ENCODE measurements at places on chromosomes 4 and X. TPM values are rescaled to one million over a fixed set of nuclear protein-coding genes. Genes with fewer than 3 reads are reported as not detected.

Gene GUCY1A1
- total RNA-seq, result 37.1 TPM

Gene CSN1S1
- not detected for total RNA-seq

Gene LEF1
- not detected for total RNA-seq

Gene PDGFRA
- total RNA-seq, result 58.3 TPM

Gene EXOC1L
- not detected for total RNA-seq

Gene CLTRN
- not detected for total RNA-seq

Gene LPAR4
- not detected for total RNA-seq

Gene FGFR3
- total RNA-seq, result 3.7 TPM

Gene ERAS
- not detected for total RNA-seq

Gene MAGEA2B
- total RNA-seq, result not detected

Gene SMAD1
- 20.1 TPM for total RNA-seq

Gene ASB5
- not detected for total RNA-seq

Gene IL1RAPL2
- total RNA-seq, result not detected

Gene CD38
- total RNA-seq, result 1.4 TPM

Gene FAM184B
- total RNA-seq, result not detected

Gene RHOH
- total RNA-seq, result not detected

Gene SSX2
- not detected for total RNA-seq
